ENCODE measurements at places on chromosomes 4 and X.
A peak's percentile ranks its signal among the peaks of the same experiment; 100 is the strongest.

DNA sequence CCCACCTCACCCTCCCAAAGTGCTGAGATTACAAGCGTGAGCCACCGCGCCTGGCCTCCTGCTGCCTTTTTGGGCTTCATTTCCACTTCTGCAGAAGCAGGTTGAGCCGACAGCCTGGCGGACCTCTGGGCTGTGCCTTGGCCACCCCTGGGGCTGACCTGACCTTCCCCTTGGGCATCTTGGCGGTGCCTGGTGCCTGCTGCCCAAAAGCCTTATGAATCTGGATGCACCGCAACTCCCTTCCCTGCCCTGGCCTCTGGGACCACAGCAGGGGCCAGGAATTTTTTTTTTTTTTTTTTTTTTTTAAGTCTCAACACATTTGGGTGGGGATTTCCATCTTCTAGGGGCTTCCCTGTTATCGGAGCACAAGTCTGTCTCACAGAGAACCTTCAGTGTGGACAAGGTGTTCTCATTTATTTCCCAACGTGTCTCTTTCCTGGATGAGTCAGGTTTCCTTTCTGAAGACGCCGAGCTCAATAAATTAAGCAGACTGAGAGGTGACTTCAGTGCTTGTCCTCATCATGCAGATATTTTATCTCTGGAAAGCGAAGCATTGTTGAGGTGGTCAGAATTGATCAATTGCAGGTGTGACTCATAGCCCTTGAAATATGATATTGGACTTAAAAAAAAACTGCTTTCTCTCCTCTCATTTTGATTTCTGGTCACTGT lies 79.7 kb downstream of the SHROOM2 start:
- DNase-seq = no peak

- DNase-seq = peak; percentile 40
Measured at GRCh38 chr4:47668810-47669408, 169.0 kb downstream of the CORIN start.

DNA sequence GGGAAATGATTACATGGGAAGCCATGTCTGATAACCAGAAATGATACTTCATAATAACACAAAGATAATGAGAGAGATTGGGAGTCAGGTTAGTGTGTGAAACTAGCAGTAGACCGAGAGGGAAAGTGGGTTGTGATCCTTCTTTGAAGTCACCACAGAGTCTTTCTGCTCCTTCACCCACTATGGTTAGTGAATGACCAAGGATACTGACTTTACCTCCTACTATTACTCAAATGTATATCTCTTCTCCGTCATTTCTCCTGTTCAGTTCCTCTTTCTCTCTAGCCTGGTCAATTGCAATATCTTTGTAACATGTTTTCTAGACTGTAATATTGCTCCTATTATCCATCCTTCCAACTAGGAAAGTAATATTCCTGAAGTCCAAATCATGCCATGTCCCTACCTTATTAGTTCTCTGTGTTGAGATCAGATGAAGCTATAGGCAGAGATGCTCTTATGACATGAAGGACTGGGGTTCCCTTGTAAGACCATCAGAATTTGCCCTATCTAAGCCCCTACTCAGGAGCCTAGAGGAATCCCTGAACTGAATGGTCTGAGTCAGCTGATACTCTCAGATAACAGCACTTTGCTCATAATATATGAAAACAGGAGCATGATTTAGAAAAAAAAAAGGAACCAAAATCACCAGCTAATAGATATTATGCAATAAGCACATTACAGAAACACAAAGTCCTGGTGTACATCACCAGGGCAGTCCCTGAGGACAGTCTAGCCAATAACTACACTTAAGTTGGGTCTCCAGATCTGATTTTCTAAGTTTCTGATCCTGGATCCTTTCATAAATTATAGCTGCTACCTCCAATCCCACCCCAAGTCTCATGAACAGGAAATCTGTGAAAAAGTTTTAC lies 81.2 kb downstream of the SHROOM3 start:
- DNase-seq = no peak

DNA sequence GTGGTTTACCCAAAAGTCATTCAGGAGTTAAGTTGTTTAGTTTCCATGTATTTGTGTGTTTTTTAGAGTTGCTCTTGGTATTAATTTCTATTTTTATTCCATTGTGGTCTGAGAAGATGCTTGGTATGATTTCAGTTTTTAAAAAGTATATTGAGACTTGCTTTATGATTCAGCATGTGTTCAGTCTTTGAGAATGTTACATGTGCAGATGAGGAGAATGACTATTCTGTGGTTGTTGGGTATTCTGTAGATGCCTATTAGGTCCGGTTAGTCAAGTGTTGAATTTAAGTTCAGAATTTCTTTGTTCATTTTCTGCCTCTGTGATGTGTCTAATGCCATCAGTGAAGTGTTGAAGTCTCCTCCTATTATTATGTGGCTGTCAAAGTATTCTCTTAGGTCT lies 249.4 kb downstream of the ARHGAP10 start:
- no peak for DNase-seq

DNA sequence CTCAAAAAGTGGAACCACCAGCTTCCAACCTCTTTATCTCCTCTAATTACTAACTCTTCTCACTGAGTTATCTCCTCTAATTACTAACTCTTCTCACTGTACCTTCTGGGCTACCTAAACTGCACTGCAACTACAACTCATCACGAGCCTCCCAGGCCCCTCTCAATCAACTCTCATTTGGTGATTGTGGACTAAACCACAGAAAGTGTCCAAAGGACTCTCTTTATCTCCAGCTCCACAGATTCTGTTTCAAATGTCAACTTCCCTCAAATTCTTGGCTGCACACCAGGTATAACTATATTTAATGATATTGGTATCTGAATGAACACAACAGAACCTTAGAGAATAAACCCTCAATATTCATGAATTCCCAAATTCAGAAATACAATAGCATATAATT lies 182.9 kb downstream of the MAML3 start:
- DNase-seq = no peak

DNA sequence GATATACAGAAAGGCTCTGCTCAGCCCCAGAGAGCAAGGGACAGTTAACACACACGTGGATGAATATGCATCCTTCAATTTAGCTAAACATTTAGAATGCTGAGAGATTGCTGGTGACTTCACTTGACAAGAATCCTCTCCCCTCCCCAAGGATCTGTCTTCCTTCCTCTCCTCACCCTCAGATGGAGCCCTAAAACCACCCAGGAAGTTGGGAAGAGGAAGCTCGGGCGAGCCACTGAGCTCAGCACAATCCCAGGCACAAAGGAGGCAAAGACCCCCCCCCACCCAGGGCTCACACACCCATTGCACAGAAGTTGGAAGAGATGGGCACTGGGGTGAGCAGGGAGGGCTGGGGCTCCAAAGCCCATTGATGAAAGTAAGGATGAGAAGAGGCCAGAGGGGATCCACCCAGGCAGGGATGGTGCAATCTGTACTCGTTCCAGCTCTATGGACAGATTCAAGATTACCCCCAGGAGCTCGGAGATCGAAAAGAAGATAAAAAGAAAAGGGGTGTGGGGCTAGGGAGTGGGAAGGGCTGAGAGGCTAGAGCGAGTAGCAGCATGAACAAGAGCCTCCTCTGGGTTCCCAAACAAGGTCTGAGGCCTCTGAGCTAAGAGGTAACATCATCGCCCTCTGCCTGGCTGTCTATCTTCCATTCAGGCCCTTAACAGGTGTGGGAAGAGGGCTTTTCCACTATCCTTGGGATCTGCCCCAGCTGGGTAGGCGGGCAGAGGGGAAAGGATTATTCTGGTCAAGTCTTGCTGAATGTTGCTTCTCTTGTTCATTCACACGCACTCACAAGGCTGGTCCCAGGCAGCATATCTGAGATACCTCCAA lies 1.2 kb downstream of the TFE3 start:
- DNase-seq = no peak

GRCh38 chr4:56905796-56906195 lies 1.9 kb upstream of the REST start:
- no peak for DNase-seq

Data from right lung (tissue), 10 donors.